ENCODE measurements at places on chromosomes 2 and 18. TPM values are rescaled to one million over a fixed set of nuclear protein-coding genes. Genes with fewer than 3 reads are reported as not detected.

SCG2 gene
- 37.2 TPM for total RNA-seq

TUBA3D gene
- total RNA-seq = not detected

CPO gene
- not detected for total RNA-seq

GNLY gene
- not detected for total RNA-seq

ZNF407 gene
- total RNA-seq = 17.9 TPM

MERTK gene
- 0.69 TPM for total RNA-seq

CXCR1 gene
- not detected for total RNA-seq

All from smooth muscle cell of the pulmonary artery (primary cell).